ENCODE measurements at places on chromosomes 13 and 19.

DNA sequence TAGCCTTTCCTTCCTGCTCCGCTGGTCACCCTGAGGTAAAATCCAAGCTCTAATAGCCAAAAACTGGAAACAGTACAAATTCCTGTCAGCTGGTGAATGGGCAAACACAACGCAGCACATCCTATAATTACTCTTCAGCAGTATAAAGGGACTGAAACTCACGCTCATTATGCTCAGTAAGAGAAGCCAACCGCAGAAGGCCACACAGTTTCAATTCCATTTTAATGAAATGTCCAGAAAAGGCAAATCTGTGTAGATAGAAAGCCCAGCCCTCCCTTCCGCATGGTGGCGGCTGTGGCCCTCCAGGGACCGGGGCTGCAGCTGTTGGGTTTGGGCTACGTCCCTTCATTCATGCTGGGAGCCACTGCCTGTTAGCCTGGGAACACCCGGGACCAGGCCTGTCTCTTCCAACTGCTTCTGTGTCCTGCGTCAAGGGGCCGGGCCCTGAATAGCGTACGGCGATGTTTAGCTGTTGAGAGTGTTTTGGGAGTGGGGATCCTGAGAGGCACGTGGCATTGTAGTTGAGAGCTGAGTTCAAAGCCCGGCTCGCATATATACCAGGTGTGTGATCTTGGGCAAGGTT lies 23.5 kb downstream of the NKPD1 start:
- peak; percentile 81 for DNase-seq

- DNase-seq = peak; percentile 79
These were observed 1.1 kb downstream of the ARGLU1 start for GRCh38 chr13:106566641-106567473.

DNA sequence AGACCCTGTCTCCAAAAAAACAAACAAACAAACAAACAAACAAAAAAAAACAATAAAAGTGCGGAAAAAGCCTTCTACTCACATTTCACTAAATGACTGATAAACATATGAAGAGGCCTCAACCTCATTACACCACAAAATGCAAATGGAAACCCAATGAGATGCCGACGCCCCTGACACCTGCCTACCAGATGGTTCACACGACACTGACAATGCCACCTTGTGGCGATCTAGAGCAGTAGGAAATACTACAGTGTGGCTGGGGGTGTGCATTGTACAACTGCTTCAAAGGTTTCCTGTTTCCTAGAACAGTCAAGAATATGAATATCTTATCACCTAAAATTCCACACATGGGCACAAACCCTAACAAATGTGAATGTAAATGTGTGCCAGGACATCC lies 14.0 kb downstream of the SCGB2B2 start:
- DNase-seq = no peak

DNA sequence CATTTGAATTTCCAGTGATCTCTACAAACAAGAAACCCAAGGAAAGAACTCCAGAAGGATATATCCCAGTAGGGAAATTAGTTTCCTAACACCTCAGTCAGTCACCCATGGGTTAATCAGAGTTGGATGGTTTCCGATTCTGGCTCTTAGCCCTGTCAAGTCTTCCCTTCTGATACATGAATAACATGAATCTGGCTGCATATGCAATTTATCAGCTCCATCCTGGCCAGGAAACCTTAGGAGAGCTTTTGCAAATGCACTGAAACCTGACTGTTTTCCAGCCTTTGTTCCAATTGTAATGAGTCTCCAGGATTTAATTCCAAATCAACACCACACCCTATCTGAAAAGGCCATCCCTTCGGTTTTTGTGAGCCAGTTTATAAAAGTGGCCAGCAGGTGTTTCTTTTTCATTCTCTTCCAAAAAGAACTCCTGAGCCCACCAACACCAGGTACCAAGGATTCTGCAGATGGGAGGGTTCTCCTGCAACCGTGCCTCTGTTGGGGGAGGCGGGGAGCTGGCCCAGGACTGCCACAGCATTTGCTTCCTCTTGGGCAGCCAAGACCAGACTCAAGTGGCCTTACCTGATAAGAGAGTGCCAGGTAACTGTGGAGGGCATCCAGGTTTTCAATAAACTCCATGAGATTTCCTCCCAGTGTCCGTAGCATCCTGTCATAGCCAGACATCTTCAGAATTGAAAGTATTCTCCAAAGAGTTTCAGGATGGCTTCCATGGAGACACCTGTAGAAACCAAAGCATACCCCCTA lies 77.5 kb downstream of the C13orf42 start:
- no peak for DNase-seq

All from heart left ventricle (tissue), 16 donors.